ENCODE measurements at places on chromosomes 5 and 9. TPM values are rescaled to one million over a fixed set of nuclear protein-coding genes. Genes with fewer than 3 reads are reported as not detected.

- no peak for DNase-seq
Observed at GRCh38 chr5:67090040-67090439, 106.6 kb downstream of the CD180 start.

- no peak for DNase-seq
Observed at GRCh38 chr9:4196886-4197285, 103.0 kb downstream of the GLIS3 start.

GRCh38 chr5:96692441-96692840, 30.3 kb downstream of the CAST start:
- no peak for DNase-seq

DNA sequence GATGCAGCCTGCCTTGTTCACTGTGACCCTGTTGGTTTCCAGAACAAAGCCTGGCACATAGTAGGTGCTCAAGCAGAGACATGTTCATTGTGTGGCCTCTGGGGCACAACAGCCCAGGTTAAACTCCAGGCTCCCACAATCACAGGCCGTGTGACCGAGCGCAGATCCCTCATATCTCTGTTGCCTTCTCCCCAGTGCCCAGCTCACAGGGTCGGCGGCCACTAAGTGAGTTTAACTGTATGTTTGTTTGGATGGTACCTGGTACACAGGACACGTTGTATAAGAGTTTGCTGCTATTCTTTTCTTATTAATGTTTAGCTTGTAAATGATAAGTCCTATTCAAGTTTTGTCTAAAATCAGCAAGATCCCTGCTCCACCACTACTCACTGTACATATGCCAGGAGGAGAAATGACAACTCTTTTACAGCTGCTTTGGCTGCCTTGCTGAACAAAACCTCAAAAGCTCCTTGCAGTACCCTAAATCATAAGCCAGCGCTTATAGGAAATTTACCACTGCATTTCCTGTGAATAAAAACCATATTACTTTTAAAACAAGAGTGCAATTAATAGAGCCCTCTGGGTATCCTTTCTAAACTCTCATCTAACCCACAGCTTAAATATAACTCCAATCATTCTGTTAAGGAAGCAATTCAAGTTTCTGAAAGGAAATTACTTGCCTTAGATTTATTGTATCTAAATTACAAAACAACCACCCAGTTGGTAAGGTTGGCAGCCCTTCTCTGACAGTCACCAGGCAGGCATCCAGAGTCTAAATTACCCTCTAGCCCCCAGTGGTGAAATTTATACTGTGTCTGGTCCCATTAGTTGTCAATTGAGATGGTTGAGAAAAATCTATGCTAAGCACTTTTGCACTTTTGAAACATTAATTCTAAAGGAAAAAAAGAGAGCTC, 379.4 kb downstream of the SEMA5A start:
- DNase-seq, result no peak

Gene IFNA2
- 5.8 TPM for total RNA-seq

Gene NELFB
- total RNA-seq, result 18.8 TPM

Data from umbilical cord (tissue), 2 donors.